NK-92 treated with Interleukin-12 subunit alpha and Interleukin-12 subunit beta, amount 100 ng/mL, for 24 hours (cell line): ENCODE measurements at places on chromosomes 2 and 18.

GRCh38 chr2:42949125-42949524 lies 156.7 kb upstream of the HAAO start:
- no peak for DNase-seq

- no peak for DNase-seq
Observed at GRCh38 chr2:213152065-213152794, 818 bp upstream of the IKZF2 start.

- DNase-seq, result no peak
Observed at GRCh38 chr2:92326-92725, 46.0 kb upstream of the FAM110C start.

DNA sequence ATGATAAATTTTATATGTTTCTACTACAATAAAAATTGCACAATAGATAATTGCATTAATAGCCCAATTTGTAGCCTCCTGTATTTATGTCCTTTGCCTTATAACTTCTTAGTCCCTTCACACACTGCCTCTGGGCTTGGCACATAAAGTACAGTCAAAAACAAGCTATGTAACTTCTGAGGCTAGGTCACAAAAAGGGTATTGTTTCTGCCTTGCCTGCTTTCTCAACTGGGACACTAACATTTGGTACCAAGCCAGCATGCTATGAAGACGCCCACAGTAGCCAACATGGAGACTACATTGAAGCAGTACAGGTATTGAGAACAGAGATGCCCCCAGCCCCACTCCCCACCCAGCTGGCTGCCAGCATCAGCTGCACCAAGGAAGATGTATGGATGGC lies 5.4 kb upstream of the SLC3A1 start:
- no peak for DNase-seq

DNA sequence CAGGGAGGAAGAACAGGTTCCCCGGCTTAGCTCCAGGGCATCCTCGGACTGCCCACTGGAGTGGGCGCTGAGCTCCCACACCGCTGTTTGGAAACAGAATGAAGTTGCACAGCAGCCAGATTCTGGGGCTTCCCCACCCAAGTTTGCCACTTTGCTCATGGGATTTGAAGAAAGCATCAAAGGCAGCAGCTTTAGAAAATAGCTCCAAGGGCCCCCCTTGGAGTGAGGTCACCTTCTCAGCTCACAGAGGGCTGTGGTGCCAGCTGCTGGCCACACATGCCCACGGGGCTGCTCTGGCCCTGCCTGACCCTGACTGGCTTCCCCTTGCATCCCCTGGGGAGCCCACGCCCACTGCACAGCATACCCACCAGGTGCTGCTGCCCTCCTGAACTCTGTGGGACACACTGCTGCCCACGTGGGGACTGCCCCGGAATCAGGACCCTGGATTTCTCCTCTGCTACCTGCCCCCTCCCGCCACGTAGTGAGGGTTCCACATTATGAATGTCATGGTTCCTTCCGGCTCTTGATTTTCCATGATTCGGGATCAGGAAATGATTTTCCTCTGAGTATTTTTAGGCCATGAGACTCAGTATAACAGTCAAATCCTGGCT lies 70.3 kb downstream of the TGOLN2 start:
- DNase-seq, result no peak

- DNase-seq, result no peak
Observed at GRCh38 chr2:146931109-146931508, 913.7 kb upstream of the ACVR2A start.

DNA sequence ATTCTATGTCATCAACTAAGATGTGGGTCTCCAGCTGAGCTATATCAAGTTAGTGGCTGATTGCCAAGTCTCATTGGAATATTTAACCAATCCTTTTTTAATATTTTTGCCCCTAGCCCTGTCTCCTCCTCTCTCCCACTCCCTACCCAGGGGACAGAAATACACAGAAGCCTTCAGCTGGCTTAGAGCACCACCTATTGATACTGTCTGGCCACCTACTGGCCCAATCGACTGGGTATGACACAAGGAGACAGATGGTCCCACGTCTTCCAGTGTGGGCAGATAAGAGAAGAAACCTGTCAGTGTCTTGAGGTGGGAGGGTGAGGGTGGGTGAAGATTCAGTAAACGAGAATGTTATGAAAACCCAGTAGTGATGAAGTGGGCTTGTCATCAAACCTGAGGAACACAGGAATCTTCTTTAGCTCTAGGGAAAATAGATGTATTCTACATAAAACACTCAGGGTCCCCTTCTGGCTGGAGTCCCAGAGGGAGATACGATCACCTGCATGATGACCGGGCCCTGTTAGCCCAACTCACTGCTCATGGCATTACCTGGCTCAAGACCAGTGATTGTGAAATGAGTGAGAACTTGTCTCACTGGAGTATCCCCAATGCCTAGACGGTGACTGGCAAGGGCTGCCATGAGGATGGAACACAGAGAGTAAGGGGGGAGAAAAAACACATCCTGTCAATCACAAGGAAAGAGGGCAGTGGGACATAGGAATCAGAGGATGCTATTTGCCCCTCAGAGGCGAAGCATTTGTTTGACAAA lies 26.7 kb downstream of the POLR1A start:
- DNase-seq, result peak; percentile 22

DNA sequence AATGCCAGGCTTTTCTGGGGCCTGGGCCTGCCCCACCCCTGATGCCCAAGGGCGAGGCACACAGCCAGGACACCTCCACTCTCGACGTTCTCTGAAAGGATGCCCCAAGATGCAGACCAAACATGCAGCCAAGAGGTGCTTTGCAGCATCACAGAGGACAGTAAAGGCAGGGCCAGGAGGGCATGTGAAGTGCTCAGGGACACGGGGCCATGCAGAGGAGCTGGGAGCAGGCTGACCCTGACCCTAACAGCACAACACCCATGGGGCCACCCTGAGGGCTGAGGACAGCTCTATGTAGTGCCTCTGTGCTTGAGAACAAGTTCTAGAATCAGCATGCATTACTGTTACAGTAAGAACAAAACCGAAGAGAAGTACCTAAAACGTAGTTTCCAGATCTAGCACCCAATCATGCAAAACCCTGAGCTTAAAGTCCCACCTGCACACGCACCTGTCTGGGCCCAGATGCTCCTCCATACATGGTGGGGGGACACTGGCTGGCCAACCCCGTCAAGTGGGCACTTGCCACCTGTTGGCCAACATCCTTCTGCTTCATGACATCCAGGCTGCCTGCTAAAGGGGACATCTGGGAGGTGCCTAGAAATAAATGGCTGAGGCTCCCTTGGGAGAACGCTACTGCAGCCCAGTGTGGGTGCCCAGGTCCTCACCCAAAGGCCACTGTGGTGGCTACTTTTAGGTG lies 15.4 kb downstream of the HS6ST1 start:
- DNase-seq, result no peak

- DNase-seq, result no peak
Observed at GRCh38 chr2:73979021-73979420, 5.7 kb upstream of the TET3 start.

GRCh38 chr2:43127208-43127940 lies 99.0 kb downstream of the ZFP36L2 start:
- peak; percentile 68 for DNase-seq

DNA sequence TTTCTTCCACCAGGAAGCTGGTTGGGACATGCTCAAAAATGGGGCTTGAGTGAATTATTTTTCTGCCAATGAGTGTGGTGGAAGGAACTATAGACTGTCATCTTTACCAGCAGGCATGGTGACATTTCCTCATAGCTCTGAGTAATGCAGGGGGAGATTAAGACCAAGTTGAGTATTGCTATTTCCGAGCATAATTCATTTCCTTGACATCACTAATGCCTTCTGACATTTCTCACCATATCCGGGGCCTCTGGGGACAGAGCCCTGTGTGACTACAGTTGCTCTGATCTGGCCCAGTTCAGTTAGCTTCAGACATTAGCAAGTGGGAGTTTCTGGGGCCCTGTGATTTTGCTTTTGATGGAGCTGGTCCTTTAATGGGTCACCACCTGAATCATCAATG lies 410.4 kb downstream of the MEIS1 start:
- DNase-seq, result no peak

- no peak for DNase-seq
Observed at GRCh38 chr2:17227856-17228255, 290.4 kb downstream of the RAD51AP2 start.

DNA sequence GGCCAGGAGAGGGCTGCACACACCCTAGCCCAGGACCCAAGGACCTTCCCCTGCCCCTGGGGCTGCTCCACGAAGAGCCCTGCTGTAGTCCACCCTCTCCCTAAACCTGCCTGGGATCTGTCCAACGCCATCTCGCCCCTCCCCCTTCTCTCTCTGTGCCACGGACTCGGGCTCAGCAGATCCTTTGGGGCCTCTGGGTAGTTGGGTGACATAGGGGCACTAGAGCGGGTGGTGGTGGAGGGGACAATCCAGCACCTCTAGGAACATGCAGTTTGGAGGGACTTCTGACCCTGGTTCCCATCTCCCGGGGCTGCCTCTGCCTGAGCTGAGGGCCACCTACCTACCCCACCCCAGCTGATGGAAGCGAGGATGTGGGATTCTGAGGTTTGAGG lies 7.3 kb upstream of the CRYBA2 start:
- DNase-seq, result no peak

DNA sequence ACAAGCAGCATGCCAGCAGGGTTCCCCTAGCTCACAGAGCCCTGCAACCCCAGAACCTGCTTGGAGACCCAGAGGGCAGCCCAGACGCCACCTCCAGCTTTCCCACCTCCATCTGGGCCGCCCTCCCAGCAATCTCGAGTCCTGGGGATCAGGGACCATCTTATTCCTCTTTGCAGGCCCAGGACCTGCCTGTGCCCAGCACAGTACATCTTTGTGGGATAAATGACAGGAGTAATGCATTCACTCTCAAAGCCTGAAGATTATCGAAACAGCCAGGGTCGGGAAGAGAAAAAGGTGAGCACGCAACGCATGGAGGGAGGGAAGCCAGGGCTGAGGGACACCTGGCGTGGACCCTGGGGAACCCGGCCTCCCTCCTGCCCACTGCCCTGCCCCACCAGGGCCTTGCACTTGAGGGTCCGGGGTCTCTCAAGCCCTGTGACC lies 144.1 kb downstream of the NDUFA10 start:
- no peak for DNase-seq

GRCh38 chr2:58521803-58522554 lies 280.9 kb upstream of the FANCL start:
- no peak for DNase-seq

DNA sequence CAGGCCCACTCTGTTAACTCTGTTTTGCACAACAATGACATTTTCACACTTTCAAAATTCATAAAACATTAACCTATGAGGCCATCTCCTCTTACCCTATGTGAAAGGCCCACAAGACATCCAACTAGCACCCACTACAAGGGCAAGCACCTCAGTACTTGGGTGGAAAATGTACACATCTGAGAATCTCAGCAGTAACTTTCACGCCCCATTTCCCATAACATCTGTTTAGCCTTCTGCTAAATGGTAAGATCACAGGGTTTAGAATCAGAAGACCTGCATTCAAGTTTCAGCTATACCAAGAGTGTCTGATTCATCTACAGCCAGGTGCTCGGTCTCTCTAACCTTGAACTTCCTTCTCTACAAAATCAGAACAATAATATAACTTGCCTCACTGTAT lies 89.2 kb downstream of the SP100 start:
- DNase-seq, result no peak
